ENCODE measurements at places on chromosomes 11 and 22. TPM values are rescaled to one million over a fixed set of nuclear protein-coding genes. Genes with fewer than 3 reads are reported as not detected.

The APBB1 gene
- 84.1 TPM for total RNA-seq

The DEPDC7 gene
- 4.1 TPM for total RNA-seq

The ZC3H7B gene
- total RNA-seq, result 56.4 TPM

The SCN2B gene
- total RNA-seq, result 7.4 TPM

The PRR5L gene
- 31.0 TPM for total RNA-seq

The TEAD1 gene
- 121 TPM for total RNA-seq

The TEX54 gene
- not detected for total RNA-seq

The OR8G5 gene
- not detected for total RNA-seq

The PI4KA gene
- total RNA-seq, result 84.9 TPM

The LTBP3 gene
- total RNA-seq, result 190 TPM

The TRIM68 gene
- 17.3 TPM for total RNA-seq

The RAG2 gene
- 0.49 TPM for total RNA-seq

The CHRM1 gene
- 0.71 TPM for total RNA-seq

The SCGB1C1 gene
- total RNA-seq, result not detected

The HTR3A gene
- 0.16 TPM for total RNA-seq

The CARD18 gene
- 0.88 TPM for total RNA-seq

The DPP3 gene
- total RNA-seq, result 24.1 TPM

The POU2AF3 gene
- 0.99 TPM for total RNA-seq

The ADM2 gene
- 1.5 TPM for total RNA-seq

The ANO9 gene
- total RNA-seq, result 1.4 TPM
